ENCODE measurements at places on chromosomes 12 and 14.

DNA sequence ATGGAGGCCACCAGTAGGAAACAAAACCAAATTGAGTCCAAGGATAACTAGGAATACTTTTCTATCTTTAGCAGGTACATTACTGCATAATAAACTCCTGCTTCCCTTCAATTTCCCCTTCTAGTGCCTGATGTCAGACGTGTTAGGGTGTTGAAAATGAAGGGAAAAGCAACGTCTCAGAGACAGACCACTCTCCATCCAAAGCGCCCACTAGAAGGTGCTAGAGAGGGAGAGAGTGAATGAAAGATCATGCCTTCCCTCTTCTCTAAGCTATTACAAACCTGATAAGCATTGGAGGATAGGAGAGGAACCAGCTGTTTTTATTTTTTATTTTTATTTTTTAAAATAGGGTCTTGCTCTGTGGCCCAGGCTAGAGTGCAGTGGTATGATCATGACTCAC lies 64.1 kb downstream of the ZNF641 start:
- DNase-seq, result no peak

- no peak for DNase-seq
Observed at GRCh38 chr12:96416033-96416799, 16.0 kb upstream of the CDK17 start.

DNA sequence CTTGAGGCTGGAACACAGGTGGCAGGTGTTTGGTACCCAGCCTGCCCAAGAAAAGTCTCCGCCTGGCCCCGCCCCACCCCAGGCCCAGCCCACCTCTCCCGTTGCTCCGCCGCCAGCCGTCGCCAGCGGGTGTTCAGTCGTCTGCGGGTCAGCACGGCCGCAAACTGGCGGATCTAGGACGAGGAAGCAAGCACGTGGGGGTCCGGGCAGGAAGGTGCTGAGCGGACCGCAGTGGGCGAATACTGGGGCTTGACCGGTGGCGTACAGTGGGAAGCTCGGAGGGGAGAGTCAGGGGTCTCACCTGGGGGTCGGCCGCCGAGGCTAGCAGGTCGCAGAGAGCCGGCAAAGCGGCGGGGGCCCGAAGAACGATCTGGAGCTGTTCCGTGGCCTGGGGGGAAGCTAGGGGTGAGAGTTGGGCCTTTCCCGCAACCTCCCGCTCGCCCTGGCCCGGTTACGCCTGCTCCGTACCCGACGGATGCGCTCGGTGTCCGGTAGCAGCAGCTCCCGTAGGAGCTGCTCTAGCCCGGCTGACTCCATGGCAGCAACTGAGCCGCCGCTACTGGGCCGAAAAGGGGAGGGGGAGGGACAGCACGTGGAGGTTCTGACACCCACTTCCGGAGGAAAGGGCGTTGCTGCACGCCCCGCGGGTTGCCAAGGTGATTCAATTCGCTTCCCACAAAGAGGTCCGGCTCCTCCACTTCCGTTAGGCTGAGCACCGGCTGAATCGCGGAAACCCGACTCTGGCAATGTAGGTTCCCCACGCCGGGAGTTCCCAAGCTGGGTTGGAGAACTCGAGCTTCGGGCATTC lies at the start of gene IPO4:
IPO4 (minus strand) TSS at position 566 of the 808 bp plus-strand sequence; CDS start at position 537, 29 bp downstream.
- peak; percentile 97 for DNase-seq

DNA sequence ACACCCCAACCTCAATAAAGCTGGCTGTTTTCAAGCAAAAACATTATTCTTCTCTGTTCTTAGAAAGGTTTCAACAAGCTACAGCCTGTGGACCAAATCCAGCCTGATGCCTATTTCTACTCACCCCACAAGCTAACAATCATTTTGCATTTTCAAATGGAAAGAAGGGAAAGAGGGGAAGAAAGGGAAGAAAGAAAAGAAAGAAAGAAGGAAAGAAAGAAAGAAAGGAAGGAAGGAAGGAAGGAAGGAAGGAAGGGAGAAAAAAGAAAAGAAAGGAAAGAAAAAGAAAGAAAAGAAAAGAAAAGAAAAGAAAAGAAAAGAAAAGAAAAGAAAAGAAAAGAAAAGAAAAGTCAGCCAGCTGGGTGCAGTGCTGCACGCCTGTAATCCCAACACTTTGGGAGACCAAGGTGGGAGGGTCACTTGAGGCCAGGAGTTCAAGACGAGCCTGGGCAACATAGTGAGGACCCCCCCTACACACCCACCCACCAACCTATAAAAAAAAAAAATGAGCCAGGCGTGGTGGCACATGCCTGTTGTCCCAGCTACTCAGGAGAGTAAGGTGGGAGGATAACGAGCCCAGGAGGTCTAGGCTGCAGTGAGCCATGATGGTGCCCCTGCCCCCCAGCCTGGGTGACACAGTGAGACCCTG lies 26.3 kb downstream of the SCARB1 start:
- DNase-seq, result no peak

DNA sequence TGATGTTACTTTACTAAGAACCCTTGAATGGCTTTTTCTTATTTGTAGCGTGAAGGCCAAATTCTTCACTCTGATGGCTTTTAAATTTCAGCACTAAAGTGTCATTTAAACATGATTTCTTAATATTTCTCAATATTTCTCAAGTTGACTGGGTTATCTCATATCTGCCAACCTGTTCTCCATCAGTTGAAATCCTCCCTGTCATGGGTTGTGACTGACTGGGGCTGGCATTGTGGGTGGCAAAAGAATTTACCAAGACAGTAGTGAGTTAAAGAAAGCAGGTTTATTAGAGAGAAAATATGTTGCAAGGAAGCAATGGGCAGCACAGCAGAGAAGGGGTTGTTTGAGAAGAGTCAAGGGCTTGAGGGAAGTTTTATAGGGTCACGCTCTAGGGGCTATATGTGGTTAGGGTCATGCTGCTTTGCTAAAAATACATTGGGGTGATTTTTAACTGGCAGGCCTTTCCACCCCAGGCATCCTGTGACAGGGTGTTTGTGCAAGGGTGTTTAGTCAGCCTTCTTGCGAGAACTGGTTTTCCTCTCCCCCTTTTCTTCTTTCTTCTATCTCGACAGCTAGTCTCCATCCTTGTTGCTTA lies 232.8 kb upstream of the SEL1L start:
- no peak for DNase-seq

- DNase-seq, result no peak
Observed at GRCh38 chr14:93528884-93529558, 98.3 kb downstream of the UNC79 start.
